ENCODE measurements at places on chromosomes 4 and X. TPM values are rescaled to one million over a fixed set of nuclear protein-coding genes. Genes with fewer than 3 reads are reported as not detected.

AMMECR1 gene
- 11.1 TPM for total RNA-seq

EGFL6 gene
- total RNA-seq: 1.00 TPM

MCUB gene
- total RNA-seq: 15.6 TPM

ALAS2 gene
- not detected for total RNA-seq

REST gene
- 19.7 TPM for total RNA-seq

SERTM2 gene
- total RNA-seq: 2.3 TPM

PDGFRA gene
- total RNA-seq: 502 TPM

NAA11 gene
- not detected for total RNA-seq

COL4A5 gene
- 102 TPM for total RNA-seq

GRIA3 gene
- total RNA-seq: 2.0 TPM

APOO gene
- 5.4 TPM for total RNA-seq

FRMPD3 gene
- not detected for total RNA-seq

AIFM1 gene
- 22.9 TPM for total RNA-seq

MAGEC1 gene
- under 0.01 TPM for total RNA-seq

SLC16A2 gene
- 7.4 TPM for total RNA-seq

BEX1 gene
- 0.92 TPM for total RNA-seq

CCDC158 gene
- 0.18 TPM for total RNA-seq

ENPEP gene
- 0.28 TPM for total RNA-seq

GAGE13 gene
- not detected for total RNA-seq

CXCL3 gene
- 18.5 TPM for total RNA-seq

PLP1 gene
- 0.18 TPM for total RNA-seq

PLAC8 gene
- under 0.01 TPM for total RNA-seq

SYTL4 gene
- total RNA-seq: 5.5 TPM
